NCI-H187 (cell line): ENCODE measurements at places on chromosomes 11 and 22.
A peak's percentile ranks its signal among the peaks of the same experiment; 100 is the strongest.

DNA sequence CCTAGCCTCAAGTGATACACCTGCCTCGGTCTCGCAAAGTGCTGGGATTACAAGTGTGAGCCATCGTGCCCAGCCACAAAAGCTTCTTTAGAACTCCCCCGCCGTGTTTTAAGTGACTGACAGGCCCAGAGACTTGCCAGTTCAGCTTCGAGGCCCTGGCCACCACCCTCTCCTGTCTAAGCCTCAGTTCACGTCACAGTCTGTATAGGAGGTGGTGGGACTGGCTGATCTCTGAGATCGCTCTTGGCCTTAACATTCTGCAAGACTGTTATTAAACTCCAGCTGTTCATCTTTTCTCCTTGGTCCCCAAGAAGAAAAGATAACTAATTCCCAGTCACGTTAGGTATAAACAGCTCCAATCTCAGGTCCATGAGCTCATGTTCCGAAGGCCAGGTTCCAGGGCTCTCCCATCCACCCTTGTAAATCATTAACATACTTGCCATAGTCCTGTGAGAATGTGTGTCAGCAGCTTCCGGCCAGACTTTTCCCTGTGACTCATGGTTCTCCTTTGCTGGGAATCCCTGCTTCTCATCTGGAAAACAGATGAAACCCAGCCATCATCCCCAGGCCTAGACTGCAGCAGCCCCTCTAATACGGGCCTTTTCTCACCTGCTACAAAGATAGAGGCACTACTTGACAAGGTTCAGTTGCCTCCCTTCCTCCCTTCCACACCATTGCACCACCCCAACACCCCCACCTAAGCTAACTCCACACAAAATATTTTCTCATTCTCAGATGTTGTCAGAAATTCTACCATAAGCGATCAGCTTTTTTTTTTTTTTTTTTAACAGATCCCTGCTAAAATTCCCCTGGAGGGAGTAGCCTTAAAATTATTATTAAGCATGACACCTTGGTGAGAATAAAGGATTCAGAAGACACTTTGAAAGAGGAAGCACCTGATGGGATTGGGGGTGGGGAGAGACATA lies 5.6 kb upstream of the KIAA0930 start:
- no peak for DNase-seq

DNA sequence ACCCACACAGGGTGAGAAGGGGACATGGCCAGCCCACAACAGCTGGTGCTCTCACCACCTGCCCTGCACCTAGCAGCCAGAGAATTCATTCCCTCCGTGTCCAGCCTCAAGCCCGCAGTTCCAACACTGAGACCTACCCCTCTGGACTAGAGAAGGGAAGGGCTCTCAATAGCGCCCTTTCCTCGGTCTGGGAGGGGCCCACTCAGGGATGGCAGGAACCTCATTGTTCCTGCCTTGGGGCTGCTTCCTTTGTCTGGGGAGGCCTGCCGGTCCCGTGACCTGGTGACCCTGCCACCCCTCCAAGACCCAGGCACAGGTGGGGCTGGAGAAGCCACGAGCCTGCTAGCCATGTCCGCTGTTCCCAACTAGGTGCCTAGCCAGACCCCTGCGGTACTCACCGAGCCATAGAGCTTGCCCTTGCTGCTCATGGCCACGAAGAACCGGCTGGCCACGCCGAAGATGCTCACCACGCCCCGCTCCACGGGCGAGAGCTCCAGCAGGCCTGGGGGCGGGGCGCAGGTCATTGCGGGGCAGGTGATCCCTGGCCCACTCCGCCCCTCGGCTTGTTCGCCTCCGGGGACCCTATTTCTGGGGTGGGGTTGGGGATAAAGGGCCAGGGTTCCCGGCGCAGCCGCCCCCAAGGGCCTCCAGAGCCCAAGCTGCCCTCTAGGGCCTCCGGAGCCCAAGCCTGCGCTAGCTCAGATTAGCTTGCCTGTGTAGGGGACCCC lies 1.4 kb downstream of the FGF4 start:
- DNase-seq = no peak

- DNase-seq = no peak
Observed at GRCh38 chr11:64124147-64124546, 41.8 kb downstream of the MACROD1 start.

GRCh38 chr11:24497831-24498230 lies 978 bp downstream of the LUZP2 start:
- no peak for DNase-seq

DNA sequence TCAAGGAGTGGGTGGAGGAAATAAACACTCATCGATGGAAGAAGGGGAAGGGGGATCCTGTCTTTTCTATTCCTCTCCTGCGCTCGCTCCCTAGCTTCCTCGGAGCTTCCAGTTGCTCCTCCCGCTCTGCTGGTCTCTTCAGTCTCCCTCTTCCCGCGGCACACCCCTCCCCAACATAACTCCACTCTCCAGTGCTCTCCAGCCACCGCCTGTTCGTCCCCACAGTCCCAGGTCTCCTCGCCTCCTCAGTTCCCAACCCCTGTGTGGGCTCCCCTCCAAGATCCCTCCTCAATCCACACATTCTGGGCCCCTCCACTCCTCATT lies 438 bp downstream of the ZW10 start:
- no peak for DNase-seq

GRCh38 chr11:70876685-70877084 lies 375.7 kb downstream of the SHANK2 start:
- no peak for DNase-seq

- no peak for DNase-seq
Observed at GRCh38 chr11:26473216-26474194, 98.6 kb downstream of the MUC15 start.

DNA sequence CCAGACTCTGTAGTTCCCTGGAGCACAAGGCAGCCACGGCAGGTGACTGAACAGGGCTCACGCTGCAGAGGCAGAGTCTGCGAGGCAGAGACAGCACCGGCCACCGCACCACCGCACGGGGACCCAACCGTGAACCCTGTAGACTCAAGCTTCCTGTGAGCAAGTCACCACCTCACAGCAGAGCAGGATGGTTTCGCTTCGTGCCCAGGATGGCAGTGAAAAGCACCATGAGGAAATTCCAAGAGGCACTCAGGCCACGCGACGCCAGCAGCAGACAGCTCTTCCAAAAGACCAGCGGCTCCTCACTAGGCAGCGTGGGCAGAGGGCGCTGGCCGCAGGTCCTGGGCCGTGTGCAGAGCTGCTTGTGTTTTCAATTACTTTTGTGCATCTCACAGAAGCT lies 24.5 kb downstream of the BRD1 start:
- no peak for DNase-seq

DNA sequence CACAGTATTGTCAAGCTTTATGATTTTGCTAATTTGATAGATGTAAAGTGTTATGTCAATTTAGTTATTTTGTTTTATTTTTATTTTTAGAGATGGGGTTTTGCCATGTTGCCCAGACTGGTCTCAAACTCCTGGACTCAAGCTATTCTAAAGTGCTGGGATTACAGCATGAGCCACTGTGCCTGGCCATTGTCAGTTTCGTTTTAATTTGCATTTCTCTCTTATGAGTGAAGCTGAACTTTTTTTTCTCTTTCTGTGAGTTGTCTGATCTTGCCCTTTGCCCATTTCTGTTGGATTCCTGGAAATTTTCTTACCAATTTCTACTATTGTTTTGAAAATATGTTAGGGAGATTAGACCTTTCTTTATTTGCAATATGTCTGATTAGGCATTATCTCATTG lies 15.5 kb downstream of the NEU3 start:
- DNase-seq = no peak

DNA sequence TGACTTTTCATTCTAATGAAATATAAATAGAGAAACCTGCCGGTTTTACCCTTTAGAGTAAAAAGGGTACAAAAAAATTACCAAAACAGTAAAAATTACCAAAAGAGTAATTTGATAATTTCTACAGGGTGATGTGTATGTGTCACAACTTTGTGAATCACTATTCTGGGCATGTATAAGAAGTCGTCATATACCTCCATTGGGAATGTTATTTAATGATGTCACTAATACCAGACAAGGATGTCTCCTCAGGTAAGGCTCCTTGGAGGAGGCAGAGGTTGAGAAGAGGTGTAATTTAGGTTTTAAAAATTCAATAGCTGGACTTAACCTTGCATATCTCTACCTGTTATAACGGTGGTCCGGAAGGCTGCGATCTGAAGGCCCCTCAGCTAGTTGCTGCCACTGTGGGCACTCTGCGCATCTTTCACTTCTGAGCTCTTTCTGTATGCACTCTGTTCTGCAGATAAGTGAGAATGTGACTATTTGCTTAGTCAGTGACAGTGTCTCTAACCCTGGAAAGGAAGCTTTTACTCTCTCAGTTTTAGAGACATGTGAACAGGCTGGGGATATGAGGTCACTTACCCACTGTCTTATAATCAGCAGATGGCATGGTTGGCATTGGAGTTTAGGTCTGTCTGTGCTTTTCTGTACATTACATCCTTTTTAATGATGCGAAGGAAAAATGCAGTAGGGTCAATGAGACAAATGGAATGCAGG lies 987 bp upstream of the NCR3LG1 start:
- no peak for DNase-seq

DNA sequence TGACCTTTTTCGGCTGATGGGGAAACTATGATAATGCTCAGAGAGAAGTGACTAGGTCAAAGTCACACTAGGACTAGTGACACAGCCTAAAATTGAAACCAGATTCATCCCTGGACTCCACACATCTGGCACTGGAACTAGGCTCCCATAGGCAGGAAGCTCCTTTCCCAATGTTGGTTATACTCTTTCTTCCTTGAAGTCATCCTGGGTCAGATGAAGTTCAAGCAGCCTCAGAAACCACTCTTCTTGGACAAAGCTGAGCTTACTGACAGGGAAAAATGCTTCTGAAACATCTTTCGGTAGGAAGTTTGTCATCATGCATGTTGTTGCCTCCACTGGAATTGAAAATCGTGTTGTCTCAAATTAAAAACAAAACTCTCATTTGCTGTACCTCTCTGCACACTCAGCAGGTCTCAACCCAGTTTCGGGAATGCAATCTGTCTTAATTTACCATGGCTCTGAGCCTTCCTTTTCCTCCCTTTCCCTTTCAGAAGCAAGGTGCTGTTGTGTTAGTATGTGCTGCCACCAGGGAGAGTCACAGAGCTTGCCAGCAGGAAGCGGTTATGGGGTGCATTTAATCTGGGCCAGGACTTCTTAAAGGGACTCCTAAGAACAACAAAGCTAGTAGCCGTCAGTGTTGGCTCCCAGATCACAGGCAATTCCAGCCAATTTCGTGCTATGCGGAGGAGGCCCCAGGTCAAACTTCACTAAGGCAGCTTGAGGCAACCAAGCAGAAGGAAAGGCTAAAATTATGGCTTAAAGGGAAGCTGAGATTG lies 384.8 kb downstream of the TENM4 start:
- DNase-seq = no peak

GRCh38 chr11:117879516-117880480 lies 3.3 kb upstream of the FXYD6 start:
- no peak for DNase-seq

- peak; percentile 70 for DNase-seq
Observed at GRCh38 chr11:36467916-36468315, 42.2 kb downstream of the TRAF6 start.

DNA sequence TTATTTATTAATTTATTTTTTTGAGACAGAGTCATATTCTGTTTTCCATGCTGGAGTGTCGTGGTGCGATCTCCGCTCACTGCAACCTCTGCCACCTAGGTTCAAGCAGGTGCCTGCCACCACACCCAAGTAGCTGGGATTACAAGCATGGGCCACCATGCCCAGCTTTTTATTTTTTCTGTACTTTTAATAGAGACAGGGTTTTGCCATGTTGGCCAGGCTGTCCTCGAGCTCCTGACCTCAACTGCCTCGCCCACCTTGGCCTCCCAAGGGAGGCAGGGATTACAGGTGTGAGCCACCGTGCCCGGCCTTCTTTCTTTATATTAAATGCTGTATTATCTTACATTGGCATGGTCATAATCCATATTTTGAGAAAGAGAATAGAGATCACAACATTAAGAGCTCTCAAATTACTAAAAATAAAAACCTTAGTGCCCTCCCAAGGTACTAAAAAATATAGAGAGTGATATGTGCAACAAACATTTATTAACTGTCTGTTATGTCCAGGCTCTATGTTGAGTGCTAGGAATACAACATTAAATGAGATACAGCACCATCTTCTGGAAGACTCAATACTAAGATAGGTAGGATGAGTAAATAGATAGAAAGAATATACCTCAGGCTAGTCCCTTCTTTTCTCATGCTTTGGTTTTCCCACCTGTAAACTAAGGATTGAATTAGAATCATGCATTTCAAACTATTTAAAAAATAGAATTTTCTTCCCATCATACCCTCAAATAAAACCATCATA lies 84.1 kb downstream of the BBOX1 start:
- DNase-seq = no peak

GRCh38 chr22:49395617-49396016 lies 432.1 kb downstream of the BRD1 start:
- no peak for DNase-seq

DNA sequence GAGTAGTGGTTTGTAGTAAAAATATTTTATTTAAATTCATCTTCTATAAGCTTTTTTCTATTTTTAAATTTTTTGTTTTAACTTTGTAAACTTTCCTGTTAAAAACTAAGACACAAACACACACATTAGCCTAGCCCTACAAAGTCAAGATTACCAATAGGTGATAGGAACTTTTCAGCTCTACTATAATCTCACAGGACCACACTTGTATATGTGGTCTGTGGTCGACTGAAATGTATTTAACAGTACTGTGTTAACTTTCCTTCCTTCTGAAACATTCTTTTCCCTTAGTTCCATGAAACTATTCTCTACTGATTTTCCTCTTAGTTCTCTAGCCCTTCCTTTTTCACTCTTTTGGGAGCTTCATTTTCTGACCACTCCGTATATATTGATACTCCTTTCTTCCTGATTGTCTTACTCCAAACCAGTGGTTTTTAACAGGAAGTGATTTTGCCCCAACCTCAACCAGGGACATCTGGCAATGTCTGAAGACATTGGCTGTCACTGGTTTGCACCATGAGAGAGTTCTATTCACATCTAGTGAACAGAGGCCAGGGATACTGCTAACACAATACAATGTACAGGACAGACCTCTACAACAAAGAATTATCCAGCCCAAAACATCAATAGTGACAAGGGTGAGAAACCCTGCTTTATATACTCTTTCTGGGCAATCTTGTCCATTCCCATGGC lies 8.8 kb downstream of the ZW10 start:
- DNase-seq = no peak

DNA sequence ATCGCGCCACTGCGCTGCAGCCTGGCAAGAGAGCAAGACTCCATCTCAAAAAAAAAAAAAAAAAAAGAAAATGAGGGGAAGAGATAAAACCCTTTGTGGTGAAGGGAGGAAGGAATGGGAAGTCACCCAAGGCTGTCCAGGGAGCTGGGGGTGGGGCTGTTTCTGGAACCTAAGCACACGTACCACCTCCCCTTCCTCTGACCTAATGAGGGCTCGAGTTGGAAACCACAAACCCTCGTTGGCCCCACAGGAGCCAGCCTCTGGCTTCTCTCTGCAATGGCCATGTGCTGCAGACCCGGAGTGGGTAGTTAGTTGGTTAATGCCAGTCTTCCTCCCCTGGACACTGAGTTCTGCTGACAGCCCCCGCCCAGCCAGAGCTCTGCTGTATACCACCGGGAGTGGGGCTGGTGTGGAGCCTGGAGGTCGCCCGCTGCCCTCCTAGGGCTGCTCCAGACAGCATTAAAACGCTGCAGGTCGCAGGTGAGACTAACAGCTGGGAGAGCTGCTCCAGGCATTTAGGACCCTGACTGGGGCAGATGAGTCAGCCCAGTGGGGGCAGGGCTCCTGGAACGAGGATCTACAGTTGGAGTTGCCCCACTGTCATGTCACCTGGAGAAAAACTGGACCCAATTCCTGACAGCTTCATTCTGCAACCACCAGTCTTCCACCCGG lies at the start of gene LGALS12:
TSS of gene LGALS12 (plus strand) at position 228 of the 672 bp plus-strand sequence. CDS start at position 603, 375 bp downstream.
- no peak for DNase-seq
